ENCODE measurements at places on chromosomes 12 and 14.

GRCh38 chr14:39469094-39469710 is 37.0 kb upstream of the FBXO33 start:
- peak; percentile 78 for DNase-seq

GRCh38 chr12:68106660-68107059 is 52.9 kb downstream of the IFNG start:
- no peak for DNase-seq

DNA sequence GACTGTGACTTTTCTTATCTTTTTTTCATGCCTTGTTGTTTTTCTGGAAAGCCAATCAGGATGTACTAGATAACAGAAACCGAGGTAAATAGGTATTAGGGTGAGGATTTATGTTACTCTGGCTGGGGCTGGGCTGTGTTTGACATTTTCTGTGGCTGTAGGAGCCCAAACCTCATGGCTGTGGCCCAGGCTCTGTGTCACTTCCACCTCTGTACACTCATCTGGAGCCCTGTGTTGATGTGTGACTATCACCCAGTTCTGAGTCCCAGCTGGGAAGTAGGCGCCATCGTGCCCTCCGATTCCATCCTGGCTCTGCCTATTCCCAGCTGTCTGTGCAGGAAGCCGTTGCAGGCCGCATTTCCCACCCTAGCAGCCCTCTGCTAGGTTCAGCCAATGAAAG is 1.6 kb upstream of the HHIPL1 start:
- DNase-seq, result no peak

DNA sequence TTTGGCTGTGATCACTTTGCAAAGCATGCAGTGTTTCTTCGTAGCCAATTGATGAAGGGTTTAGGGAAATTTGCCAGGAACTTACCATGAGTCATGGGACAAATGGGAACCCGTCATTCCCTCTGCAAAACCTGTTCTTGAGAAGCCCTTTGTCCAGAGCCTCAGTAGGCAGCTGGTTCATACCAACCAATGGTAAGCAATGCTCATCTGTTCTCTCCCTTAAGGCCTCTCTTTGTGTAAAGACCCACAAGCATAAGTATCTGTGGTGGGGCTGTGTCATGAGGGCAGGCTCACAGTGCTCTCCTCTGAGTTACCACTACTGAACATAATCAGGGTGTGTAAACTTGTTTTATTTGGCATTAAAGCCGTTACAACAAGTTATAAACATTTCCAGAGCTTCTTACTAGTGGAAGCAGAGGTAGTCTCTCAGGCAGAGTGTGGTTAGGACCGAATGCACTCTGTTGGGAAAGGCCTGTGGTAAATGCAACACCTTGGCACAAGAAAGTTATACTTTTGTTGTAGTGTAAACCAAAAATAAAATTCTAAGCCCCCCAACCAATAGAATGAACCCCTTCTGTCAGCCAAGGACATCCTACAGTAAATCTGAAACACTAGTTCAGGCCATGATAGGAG is 119.8 kb downstream of the SINHCAF start:
- DNase-seq, result no peak

DNA sequence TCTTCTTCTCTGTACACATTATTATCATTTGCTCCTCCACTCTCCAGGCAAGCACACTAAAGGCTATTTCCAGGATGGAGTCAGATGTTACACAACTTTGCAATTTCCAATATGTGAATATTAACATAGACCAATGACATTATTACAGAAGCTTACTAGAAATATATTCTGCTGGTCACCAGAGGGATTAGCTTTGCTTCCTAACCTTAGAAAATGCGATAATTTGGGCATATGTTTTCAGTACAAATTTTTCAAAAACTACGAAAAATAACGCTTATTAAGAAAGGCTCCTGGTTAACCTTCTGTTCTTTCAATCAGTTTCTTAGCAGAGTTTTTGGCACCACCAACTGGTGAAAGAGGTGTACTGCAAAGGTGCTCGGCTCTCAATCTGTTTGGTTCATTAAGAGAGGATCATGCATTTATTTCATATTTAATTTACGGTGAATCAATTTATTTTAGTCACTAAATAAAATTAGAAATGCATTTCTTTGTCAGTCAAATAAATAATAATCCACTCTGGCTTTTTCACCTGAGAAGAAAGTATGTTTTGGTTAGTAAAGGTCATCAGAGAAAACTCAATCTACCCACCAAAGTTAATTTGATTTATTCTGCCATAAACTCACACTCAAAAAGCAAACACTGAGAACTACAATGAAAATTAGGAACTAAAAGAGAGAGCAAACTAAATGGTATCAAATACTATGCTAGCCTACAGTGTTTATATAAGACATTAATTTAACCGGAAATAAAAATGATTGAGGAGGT is 39.2 kb downstream of the EFCAB11 start:
- peak; percentile 77 for DNase-seq

DNA sequence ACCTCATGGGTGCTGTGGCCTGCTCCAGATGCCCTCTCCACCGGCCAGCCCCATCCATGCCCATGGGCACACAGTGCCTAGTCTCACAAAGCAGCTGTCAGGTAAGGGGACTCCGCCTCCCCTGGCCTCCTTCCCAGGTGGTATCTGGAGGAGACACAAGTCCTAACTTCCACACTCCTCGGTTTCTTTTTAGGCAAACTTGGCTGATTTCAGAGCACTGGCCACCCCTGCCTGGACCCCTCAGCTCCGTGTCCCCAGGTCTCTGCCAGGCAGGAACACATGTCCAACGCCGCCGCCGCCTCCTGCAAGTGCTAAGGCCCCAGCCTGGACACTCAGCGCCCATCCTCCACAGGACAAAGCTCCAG is 324.1 kb upstream of the DIO3 start:
- DNase-seq, result no peak

GRCh38 chr14:61615743-61616523 is 79.4 kb upstream of the HIF1A start:
- DNase-seq, result no peak

GRCh38 chr12:65446901-65447300 is 168.4 kb downstream of the MSRB3 start:
- DNase-seq, result no peak

- no peak for DNase-seq
These were observed 126.4 kb downstream of the TMEM132C start for GRCh38 chr12:128393346-128393745.

DNA sequence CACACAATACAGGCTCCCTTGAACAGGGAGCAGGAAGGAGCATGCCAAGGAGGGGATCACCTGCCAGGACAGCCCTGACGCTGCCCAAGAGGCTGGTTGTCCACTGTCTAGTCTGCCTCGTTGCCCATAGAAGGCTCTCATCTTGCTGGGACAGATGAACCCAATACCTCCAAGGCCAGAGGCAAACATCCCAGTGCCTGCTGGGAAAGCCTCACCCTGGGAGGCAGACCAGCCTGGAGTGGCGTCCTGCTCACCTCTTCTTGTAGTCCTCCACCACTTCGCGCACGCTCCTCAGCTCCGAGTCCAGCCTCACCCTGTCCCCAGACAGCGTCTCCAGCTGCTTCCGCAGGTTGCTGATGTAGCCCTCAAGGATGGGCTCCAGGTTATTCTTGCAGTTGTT is 2.4 kb downstream of the KRT73 start:
- no peak for DNase-seq

- no peak for DNase-seq
These were observed 156.1 kb downstream of the KICS2 start for GRCh38 chr12:64065881-64066451.

DNA sequence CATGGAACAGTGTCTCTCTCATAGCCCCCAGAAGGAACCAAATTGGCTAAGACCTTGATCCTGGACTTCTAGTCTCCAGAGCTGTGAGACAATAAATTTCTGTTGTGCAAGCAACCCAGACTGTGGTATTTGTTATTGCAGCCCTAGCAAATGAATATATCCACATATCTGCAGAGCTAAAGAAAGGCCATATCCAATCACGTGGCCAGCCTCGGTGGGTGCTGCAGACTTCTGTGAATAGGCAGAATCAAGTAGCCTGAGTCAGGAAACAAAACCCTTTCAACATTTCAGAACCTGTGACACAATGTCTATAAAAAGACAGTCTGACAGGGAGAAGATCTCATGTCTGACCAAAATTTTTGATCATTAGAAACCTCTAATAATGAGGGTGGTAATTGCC is 71.0 kb upstream of the CPM start:
- no peak for DNase-seq

DNA sequence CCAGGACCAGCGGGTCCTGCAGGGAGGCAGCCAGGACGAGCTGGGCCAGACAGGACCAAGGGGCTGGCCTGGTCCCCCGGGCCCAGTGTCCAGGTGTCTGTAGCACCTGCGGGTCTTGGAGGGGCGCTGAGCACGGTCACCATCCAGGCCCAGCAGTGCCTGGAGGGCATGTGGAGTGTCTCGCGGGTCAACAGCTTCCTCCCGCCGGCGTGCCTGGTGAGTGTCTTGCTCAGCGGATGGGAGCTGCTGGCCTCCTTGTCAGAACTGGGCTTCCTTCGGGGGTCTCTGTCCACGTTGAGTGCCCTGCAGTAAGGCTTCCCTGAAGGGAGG is 13.8 kb downstream of the KIF26A start:
- DNase-seq, result no peak

DNA sequence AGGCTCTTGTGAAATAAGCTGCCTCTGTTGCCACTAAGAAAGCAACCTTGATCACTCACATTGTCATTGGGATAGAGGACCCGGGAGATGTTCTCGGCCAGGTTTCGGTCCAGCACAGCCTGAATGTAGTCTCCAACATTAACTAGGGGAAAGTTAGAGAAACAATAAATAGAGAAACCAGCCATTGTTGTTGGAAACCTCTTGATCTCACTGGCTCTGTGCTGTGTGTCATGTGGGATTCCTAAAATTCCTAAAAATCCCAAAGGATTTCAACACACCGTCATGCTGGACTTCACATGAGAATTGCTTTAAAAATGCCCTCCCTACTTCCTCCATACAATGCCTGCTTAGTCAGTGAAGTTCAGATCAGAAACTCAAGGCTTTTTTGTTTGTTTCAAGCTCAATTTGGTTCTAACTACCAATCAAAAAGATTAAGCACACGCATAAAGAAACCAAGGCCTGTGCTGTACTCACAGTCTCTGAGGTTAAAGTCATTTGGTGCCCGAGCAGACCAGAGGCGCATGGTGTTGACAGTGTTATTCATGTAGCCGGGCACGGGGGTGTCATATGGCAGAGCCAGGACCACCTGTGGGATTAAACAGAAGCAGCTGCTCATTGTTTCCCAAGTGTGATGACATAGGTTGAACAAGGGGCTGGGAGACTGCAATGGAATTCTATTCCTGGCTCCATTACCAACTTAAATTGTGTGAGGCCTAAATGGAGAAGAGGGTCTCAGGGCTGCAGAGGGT is 23.6 kb downstream of the PYGL start:
- DNase-seq, result no peak

DNA sequence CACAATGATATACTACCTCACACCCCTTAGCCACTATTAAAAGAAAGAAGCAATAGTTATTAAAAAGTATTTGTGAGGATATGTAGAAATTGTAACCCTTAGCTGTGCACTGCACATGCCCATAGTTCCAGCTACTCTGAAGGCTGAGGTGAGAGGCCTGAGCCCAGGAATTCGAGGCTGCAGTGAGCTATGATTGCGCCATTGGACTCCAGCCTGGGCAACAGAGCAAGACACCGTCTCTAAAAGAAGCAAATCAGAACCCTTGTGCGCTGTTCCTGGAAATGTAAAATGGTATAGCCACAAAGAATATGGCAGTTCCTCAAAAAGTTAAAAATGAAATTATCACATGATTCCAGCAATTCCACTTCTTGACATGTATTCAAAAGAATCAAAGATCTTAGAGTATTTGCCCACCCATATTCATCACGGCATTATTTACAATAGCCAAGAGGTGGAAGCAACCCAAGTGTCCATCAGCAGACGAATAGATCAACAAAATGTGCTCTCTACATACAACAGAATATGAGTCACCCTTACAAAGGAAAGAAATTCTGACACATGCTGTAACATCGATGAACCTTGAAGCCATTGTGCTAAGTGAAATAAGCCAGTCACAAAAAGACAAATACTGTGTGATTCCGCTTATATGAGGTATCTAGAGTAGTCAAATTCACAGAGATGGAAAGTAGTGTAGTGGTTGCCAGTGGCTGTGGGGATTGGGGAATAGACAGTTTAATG is 23.7 kb upstream of the YLPM1 start:
- no peak for DNase-seq

DNA sequence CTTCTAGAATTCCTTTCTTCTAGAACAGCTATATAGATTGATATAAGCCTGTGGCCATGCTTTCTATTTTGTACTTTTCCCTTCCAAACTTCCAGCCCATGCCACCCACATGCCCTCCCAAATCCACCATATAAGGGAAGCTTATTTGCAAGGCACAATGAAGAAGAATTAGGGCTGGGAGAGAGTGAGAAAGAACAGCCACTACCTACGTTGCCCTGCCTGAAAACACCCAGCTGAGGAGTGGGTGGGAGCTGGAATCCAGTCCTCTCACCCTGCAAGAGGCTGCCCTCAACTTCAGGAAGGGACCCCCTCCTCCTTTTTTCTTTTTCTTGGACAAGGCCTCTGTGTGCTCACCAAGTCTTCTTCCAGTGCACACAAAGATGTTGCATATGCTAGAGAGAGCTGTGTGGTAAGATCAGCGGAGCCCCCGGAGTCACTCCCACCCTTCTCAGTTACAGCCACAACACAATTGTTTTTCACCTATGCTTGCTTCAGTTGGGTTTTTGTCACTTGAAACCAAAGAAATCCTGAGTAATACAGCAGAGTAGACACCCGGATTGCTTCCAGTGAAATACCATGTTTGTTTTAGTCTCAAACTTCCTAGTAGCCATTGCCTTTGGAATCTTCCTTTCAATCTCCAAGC is 38.8 kb downstream of the CDKL1 start:
- DNase-seq, result no peak

GRCh38 chr14:102778338-102779083 is 1.3 kb downstream of the TRAF3 start:
- peak; percentile 38 for DNase-seq

DNA sequence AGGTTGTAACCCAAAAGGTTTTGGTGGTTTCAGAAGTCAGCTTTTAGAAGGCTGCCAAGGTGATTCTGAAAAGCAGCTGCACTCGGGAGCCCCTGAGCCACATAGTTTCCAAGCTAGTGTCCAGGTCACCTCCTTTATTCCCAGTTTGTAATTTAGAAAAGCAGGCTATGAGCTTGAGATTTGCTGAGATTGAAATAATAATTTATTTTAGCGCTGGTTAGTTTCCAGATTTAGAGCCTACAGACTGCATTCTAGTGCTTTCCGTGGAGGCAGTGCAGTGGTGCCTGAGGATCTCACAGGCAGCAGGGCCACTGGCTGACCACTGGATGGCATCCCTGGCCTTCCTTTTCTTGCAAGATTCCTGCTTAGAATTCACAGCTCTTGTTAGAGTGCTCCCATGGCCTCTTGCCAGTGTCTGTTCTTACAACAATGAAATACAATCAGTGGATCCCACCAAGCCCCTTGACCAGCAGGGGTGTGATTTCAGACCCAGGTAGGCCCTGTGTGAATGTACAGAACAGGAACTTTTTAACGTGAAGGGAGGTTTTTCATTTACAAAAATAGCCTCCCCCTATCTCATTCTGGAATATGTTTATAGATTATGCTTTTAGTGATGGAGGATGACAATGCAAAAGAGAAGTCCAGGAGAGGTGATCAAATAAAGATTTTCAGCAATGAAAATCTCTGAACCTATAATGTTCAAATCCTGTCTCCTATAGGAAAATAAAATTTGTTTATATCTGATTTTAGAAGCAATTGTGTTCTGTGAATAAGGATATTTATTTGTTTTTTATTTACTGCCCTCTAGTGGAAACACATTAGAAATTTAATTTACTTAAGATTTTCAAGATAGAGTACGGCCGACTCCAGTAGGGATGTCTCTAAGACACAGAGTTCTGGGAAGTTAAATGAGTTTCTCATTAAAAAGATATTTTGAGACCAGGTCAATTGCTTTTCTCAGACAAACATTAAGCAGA is 362.1 kb upstream of the STXBP6 start:
- no peak for DNase-seq

- no peak for DNase-seq
These were observed 369.0 kb downstream of the DIO2 start for GRCh38 chr14:79842270-79842669.

All from activated CD8-positive, alpha-beta T cell treated with anti-CD3 and anti-CD28 coated beads for 36 hours (primary cell).